ENCODE measurements at places on chromosomes 5 and 9. TPM values are rescaled to one million over a fixed set of nuclear protein-coding genes. Genes with fewer than 3 reads are reported as not detected.

DNA sequence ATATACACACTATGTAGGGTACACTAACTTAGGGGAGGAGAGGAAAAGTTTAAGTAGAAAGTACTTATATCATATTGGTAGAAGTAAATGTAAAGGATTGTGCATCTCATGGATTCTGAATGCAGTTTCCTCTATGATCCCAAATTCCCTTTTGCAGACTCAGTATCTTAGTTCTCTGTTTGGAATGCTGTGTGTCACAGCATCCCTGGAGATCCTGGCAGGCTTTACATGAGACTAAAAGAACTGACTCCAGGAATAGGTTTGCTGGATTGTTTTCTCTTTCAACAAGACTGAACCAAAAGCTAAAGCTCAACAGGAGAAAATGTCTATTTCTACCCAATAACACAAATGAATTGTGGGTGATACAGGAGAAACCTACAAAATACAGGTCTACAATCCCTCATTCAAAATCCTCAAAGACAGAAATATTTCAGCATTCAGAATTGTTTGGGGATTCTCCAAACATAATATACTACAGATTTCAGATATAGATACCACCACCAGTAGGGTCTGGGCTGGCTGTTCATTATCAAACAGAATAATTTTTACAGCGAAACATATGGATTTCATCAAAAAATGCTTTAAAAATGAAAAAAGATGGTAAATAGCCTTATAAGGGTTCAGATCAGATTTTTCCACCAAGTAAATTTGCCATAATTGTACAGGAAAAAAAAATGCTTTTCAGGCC, 324.7 kb upstream of the GRAMD2B start:
- no peak for DNase-seq

GRCh38 chr9:95927271-95928004, 51.9 kb downstream of the ERCC6L2 start:
- no peak for DNase-seq

DNA sequence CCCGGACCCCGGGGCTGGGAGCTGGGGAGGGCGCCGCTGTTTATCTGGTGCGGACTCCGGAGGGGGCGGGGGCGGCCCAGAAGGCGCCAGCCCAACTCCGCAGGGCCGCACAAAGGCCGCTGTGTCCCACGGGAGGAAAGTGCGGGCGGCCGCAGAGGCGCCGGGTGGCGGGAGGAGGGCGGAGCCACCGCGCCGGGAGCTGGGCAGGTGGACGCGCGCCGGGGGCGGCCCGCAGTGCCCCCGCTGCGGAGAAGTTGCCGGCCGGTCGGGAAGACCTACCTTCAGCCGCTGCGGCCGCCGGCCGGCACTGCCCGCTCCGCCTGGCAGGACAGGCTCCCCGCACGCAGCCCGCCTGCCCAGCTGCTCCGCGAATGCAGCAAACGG, 43.6 kb downstream of the NACC2 start:
- DNase-seq = peak; percentile 46

DNA sequence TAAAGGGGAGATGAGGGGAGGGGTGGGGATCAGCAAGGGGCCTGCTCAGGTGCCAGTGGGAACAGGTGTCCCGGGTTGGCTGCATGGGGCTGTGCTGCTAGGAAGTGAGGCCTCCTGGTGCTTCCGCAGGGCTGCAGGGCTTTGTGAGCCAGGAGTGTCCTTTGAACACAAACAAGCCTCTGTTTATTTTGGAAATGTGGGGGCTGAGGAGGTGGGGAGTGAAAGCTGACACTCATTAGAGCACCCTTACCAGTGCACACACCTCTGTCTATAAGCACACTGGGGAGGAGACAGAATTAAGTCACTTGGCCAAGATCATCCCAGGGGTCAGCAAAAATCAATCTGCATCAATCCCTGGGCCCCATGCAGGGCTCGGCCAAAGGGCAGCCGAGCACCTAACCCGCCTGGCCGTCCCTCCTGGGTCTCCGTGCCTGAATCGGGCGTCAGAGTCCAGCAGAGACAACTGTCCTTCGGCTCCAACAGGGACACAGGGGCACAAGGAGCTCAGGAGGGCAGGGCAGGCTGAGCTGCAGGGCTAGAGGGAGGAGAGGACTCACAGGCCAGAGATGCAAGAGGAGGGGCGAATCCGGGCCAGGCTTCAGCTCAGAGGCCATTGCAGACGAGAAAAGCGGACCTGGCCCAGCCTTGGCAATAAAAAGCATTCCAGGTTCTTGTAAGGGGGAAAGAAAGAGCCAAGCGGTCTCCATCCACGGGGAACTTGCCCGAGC, 99.8 kb downstream of the VAV2 start:
- no peak for DNase-seq

- DNase-seq = no peak
Measured at GRCh38 chr5:125043781-125044391, 297.4 kb upstream of the ZNF608 start.

GRCh38 chr5:135332519-135333150, 66.4 kb downstream of the MACROH2A1 start:
- DNase-seq = no peak

- DNase-seq = no peak
Measured at GRCh38 chr5:92801911-92802310, 779.1 kb downstream of the NR2F1-AS1 start.

DNA sequence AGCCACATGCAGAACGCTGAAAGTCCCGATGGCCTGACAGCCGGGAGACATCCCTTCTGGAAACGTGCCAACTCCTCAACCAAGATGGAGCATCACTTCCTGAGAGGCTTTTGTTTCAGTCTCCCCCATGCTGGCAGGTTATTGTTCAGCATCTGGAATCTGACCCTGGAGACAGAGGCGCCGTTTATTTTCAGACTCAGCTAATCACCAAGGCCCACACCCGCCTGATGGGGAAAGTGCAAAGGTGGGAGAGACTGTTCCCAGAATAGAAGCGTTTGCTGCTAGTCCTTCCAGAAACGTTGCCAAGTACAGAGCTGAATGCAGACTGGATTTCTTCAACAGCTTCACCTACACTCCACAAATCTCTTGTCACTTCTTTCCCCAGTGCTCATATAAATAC, 41.8 kb upstream of the S1PR3 start:
- no peak for DNase-seq

DNA sequence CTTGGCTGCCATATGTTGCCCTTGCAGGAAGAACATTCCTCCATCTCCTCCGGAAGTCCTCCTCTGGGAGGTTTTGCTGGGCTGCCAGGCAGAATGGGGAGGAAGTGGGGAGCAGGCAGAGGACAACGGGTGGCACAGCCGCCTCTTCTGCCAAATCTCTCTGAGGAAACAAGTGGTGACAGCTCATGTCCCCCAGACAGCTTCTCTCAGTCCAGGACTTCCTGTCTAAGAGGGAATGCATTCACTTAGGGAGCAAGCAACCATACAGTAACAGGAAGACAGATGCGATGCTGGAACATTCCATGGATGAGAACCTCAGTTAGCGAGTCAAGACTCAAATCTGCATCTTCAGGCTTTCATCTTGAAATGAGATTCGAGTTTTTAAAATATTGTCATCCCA, 701.0 kb downstream of the SEMA5A start:
- DNase-seq = no peak

GRCh38 chr5:4737868-4738267, 402.3 kb upstream of the ADAMTS16 start:
- no peak for DNase-seq

DNA sequence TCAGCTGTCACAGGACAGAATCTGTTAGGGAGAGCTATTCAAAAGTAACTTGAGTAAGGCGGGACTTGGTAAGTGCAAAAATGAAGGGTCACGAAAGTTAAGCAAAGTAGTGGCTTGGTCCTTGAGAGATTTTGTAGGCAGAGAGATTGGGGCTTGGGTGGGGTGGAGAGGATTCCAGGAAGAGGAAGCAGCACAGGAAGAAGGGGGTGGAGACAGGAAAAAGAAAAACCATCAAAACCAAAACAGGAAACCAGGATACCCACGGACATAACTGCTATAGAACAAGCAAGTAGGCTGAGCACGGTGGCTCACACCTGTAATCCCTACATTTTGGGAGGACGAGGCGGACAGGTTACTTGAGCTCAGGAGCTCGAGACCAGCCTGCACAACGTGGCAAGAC, 3.7 kb downstream of the ROPN1L start:
- DNase-seq = no peak

DNA sequence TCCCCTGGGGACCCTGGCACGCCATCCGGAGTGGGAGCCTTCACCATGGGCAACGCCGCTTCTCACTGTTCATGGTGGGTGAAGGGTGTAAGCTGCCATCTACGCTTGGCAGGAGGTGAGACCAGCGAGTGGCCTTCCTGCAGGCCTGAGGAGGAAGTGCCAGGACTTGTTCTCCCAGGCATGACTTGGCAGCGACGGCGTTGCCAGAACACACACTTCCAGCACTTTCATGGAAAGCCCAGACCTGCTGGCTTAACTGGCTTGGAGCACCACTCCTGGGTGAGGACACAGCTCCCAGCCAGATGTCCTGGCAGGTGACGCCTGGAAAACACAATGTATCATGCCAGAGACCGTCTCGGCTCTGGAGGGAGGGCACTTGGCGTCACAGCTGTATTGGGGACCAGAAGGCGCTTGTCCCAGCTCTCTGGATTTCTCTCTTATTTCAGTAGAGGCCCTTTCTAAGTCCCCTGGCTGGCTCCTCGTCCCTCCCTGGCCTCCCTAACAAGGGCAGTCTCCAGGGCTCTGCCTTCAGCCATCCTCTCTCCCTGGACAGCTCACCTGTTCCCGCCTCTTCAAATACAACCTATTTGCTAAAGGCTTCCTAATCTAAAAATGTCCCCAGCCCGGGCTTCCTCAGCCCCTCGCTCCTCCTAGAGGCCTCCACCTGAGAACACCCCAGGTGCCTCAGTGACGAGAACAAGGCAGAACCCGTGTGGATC, 188.3 kb downstream of the OLFM1 start:
- no peak for DNase-seq

- no peak for DNase-seq
Measured at GRCh38 chr5:170843870-170844269, 17.9 kb upstream of the RANBP17 start.

DNA sequence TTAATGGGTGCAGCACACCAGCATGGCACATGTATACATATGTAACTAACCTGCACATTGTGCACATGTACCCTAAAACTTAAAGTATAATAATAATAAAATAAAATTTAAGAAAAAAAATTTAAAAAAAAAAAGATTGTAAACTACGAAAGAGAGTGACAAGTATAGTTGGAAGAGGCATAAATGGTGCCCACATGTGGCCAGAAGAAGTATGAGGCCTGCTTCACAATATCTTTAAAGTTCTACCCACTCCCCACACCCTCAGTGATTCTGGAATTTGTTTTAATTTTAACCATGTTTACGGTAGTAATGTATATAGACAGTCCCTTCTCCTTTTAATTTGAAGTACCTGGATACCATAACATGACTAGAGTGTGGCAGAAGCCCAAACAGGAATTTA, 172.7 kb downstream of the CHSY3 start:
- DNase-seq = no peak

GRCh38 chr9:88789785-88790184, 201.5 kb upstream of the S1PR3 start:
- no peak for DNase-seq

DNA sequence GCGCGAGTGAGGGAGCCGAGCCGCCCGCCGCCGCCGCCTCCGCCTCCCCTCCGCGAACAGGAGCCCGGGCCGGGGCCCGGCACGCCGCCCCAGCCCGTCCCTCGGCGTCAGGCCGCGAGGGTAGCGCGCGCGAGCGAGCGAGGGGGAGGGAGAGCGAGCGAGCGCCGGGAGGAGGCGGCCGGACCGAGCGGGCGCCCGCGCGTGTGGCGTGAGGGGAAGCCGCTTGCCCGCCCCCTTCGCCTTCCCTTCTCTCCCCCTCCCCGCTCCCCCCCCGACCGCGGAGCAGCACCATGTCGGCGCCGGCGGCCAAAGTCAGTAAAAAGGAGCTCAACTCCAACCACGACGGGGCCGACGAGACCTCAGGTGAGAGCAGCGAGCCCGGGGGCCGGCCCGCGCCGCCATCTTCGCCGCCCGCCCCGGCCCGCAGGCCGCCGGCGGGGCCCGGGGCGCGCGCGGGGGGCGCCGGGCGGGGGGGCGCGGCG, 312 bp downstream of the SET start:
- peak; percentile 76 for DNase-seq

GRCh38 chr9:115416299-115416698, 298.3 kb upstream of the TNC start:
- no peak for DNase-seq

Gene CD180
- total RNA-seq = 1.6 TPM

Gene IFNE
- total RNA-seq = not detected

Gene DAB2
- total RNA-seq = 119 TPM

Gene CKMT2
- total RNA-seq = 24.1 TPM

Gene TMOD1
- 56.6 TPM for total RNA-seq

Gene DMRTA1
- 0.39 TPM for total RNA-seq

Gene FCN2
- total RNA-seq = 0.32 TPM

Gene OR1Q1
- total RNA-seq = not detected

Gene FAM120A
- total RNA-seq = 88.6 TPM

Gene PKD2L2
- total RNA-seq = not detected

Gene PLPP7
- total RNA-seq = 6.6 TPM

Gene GPR151
- 0.10 TPM for total RNA-seq

Gene TICAM2
- 10.6 TPM for total RNA-seq
